ENCODE measurements at places on chromosomes 12 and 14.

GRCh38 chr14:62706217-62706616 lies 339.0 kb downstream of the KCNH5 start:
- DNase-seq = no peak

DNA sequence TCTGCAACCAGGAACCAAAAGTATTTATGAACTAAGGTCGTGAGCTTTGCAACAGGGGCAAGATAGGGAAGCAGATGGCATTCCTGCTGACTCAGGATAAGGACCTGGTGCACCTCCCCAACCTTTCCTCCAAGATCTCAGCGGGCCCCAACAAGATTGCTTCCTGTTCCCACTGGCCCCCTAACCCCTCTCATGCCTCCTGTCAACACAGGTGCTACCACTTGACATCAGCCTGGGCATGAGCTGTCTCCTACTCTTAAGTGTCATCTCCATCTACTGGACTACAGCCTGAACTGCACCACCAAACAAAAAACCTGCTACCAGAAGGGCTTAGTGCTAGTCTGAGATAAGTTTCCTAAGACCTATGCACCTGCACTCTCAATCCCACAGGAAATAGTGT lies 32.7 kb downstream of the MED6 start:
- no peak for DNase-seq

GRCh38 chr12:17020765-17021164 lies 414.8 kb upstream of the LMO3 start:
- no peak for DNase-seq

- no peak for DNase-seq
These were observed 7.4 kb downstream of the TCP11L2 start for GRCh38 chr12:106309671-106310505.

DNA sequence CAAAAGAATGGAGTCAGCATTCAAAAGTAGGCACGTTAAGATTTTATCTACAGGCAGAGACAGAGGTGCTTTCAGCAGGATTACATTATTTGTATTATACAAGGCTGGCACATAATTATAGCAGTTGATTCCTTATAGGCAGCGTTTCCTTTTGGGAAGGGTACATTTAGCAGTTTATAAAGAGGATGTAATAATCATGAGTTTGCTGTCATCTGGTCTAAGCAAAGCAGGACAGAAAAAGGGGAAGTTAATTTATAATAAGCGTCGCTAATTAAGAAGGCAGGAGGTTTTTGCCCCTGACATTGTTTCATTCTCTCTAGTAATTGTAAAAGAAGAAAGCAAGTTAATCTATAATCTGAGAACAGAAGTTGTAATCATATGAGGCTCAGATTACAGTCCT lies 259.9 kb upstream of the MDGA2 start:
- no peak for DNase-seq

DNA sequence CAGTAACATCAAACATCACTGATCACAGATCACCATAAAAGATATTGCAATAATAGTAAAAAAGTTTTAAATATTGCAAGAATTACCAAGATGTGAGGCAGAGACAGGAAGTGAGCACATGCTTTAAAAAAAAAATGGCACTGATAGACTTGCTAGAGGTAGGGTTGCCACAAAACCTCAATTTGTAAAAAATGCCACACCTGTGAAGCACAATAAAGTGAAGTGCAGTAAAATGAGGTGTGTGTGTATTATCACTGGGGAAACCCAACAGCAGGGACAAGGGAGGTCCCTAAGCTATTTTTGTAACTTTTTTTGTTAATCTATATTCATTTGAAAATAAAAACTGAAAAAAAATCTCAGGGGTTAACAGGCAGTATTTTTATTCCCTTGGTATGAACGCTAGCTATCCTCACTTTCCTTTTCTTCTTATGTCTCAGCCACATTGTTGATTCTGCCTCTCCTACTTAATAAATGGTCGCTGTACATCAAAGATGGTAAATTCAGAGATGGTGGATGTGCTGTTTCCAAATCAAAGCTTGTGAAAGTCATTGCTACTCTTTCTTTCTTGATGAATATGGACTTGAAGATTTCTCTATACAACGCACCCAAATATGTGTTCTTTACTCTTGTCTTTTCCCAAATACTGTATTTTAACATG lies 14.0 kb upstream of the KLRD1 start:
- DNase-seq = no peak

- DNase-seq = no peak
These were observed 43.1 kb downstream of the AKAP6 start for GRCh38 chr14:32372154-32372553.

DNA sequence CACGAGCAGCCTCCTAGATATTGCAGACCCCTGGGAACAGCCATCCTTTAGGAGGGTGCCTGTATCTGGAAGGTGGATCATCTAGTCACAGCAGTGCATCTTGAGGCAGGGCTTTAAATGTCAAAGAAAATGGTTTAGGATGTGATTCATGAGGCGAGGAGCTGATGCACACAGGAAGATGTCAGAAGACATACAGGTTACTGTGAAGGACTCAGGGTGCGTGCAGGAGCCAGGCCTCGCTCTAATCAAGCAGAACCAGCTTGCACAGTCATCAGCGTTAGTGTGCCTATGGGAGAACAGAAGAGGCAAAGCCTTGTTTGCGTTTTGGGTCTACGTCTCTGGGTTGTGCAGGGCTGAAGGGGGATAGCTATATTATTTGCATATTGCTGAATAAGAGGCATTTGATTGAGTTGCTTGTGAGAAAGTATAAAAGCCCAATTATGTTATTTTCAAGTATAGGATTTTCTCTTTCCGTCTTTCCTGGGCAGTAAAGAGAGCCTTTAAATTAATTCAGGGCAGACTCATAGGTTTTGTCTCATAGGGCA lies 77.3 kb upstream of the RPH3A start:
- no peak for DNase-seq

- DNase-seq = no peak
These were observed 3.7 kb downstream of the ABHD12B start for GRCh38 chr14:50875359-50876070.

DNA sequence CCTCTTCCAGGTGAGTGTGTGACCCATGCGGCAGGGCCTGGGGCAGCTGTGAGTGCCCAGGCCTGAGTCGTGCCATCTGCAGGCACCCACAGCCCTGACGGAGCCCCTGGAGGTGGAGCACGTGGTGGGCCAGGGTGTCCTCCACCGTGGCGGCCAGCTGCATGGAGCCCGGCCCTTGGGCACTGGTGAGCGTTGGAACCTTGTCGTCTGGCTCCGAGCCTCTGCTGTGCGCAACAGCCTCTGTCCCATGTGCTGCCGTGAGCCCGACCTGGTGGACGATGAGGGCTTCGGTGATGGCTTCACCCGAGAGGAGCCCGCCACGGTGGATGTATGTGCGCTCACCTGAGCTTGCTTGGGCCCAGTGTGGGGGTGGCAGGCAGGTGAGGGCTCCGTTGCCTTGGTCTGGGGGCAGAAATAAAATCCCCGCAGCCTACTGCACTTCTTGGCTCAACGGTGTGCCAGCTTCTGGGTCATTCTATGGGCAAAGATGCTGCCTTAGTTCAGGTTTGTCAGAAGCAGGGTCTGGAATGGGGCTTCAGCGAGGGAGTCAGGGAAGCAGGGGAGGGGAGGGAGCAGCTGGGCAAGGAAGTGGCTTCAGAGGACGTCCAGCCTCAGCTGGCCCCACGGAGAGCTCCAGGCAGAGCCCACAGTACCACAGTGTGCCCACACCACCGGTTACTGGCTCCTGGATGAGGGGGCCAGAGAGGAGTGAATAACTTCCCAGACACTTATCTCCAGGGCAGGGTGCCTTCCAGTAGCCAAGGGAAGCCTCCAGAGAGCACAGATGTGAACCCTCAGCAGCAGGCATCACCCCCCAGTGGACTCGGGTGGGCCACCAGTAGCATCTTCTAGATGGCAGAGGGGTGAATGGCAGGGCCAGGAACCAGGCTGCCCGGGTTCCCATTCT lies 1.2 kb upstream of the ARL6IP4 start:
- DNase-seq = no peak

DNA sequence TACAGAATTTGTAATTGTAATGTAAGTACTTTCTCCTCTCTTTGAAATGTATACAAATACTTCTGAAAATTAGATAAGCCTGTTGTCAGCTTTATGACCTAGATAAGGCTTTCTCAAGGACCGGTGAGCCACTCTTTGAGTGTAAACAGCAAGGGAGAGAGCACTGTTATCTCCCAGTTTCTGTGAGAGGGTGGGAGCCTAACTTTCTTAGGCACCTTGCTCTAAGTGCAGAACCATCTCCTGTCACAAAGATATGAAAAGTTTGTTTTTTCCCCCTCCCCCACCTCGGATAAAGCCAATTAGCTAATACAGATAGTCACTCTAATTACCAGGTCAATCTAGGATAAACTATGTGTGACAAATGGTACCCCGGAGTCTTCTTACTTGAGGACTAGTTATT lies 35.8 kb downstream of the CAPS2 start:
- no peak for DNase-seq

DNA sequence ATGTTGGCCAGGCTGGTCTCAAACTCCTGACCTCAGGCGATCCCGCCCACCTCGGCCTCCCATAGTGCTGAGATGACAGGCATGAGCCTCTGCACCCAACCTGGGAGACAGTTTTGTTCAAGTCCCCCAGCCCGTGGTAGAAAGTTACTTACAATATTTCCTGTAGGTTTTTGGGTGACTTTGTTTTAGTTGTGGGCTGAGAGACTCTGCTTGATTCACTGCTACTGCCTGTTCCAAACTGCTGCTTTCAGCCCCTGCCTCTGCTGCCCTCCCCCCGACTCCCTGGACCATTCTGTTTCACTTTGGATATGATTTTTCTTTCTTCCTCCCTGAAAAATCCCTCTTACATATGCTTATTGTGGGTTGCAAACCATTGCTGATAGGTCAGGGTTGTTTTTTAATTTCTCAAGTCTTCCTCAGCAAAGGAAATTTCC lies 13.4 kb upstream of the PCNX1 start:
- no peak for DNase-seq

DNA sequence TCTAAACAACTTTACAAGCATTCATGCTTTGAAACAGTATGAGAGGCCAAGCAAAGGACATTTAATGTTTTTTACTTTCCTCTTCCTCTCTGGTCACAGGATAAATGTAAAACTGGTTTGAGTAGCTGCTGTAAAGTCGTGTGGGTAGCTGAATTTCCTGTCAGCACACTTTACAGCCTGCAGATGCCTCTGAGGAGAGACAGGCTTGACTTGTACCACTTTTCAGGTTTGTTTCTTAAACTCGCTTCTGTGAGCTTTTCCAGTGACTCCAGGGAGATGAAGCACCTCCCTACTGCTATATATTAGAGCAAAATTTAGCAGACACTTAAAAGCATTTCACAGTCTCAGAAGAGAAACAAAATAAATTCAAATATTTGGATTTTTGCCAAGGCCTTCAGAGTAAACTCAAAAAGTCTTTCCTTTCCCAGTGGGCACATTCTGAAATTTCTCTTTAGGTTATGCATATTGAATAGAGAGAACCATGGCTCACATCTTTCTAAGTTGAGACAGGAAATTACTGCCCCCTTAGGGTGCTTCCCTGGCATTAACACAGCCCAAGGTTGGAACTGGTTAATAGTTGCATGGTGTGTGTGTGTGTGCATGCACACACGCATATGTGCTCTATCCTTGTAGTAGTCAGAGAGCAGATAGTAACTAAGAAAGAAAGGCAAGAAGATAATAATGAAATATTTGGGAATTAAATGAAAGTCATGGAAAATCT lies 557.3 kb upstream of the MIS18BP1 start:
- no peak for DNase-seq

DNA sequence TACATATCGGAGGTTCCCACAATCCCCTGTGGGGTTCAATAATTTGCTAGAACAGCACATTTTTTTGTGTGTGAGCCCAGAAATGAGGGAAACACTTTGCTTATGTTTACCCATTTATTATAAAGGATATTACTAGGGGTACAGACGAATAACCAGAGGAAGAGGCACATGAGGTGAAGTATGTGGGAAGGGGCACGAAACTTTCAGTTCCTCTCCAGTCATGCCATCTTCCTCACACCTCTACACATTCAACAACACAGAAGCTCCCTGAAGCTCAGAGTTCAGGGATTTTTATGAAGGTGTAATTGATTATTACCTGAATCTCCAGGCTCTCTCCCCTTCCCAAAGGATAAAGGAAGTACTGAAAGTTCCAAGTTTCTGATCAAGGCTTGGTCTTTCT lies 30.2 kb upstream of the DYRK2 start:
- DNase-seq = no peak

- no peak for DNase-seq
These were observed 39.8 kb upstream of the LMNTD1 start for GRCh38 chr12:25592725-25593495.

DNA sequence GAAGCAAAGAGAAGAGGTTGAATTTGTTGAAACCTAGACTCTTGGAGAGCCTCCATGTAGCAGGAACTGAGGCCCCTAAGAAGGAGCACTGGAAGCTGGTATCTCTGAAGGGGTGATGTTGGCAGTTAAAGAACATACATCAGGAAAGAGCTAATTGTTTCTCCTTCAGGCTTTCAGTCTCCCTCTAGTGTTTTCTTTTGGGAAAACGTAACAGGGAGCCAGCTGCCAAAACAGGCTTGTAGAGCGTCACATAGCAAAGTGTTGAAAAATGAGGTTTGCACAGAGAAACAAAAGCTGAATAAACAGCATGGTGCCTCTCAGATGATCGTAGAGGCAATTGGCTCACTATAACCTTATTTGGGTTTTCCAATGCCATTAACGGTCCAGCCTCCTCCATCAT lies 46.9 kb upstream of the CAND1 start:
- no peak for DNase-seq

DNA sequence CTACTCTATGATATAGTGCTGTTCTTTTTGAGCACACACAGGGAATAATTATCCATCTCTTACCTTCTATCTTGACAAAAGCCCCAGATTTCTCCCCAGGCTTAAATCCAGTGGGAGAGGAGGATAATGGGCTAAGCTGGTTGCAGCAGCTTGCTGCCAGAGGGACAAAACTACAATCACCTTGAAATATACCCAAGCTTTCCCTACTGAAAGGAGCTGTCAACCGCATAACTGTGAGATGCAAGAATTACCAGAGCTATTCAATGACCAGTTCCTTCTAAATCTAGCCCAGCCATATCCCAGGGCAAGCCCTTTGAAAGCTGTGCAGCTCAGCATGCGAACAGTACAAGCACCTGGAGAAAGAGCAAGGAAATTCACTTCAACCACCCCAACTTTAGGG lies 943 bp upstream of the MGAT4C start:
- DNase-seq = no peak

DNA sequence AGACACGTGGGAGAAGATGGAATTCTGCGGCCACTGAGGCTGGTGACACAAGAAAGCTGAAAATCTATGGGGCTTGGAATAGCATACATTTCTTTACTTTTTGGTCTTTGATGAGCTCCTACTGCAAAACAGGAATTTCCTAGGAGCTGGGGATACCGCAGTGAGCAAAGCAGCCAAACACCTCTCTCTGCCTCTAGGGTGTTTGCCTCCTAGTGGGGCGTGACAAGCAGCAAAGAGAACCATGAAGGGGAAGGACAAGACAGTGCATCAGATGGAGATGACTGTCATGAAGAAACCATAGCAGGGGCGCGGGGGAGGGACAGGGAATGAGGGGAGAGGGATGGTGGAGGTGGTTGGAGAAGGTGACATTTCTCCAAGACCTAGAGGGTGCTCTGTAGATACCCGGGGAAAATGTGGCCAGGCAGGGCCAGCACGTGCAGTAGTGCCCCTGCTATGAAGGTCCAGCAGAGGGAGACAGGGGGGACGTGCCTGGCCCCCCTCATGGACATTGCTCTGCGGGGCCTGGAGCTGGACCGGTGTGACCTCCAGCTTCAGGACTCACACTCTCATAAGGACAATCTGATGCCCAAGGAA lies 58.6 kb downstream of the SERPINA3 start:
- DNase-seq = no peak
